Muscle of leg (tissue), 16 donors: ENCODE measurements at places on chromosomes 5 and 9. TPM values are rescaled to one million over a fixed set of nuclear protein-coding genes. Genes with fewer than 3 reads are reported as not detected.

Gene CTSV
- total RNA-seq, result 0.44 TPM

Gene TSPAN17
- total RNA-seq, result 15.5 TPM

Gene KIAA0825
- total RNA-seq, result 5.6 TPM

Gene ROPN1L
- 0.13 TPM for total RNA-seq

Gene IFNA21
- total RNA-seq, result not detected

Gene NR4A3
- total RNA-seq, result 0.58 TPM

Gene IL17B
- 423 TPM for total RNA-seq

Gene TRIM14
- 0.40 TPM for total RNA-seq

Gene SPATA31C1
- 0.04 TPM for total RNA-seq

Gene CD14
- 32.1 TPM for total RNA-seq

Gene NUTM2G
- total RNA-seq, result not detected

Gene SLC6A3
- not detected for total RNA-seq

Gene IFNA13
- 0.04 TPM for total RNA-seq
